ENCODE measurements at places on chromosomes 3 and 15. TPM values are rescaled to one million over a fixed set of nuclear protein-coding genes. Genes with fewer than 3 reads are reported as not detected.

BCL2A1 gene
- 1.8 TPM for polyA plus RNA-seq

A4GNT gene
- not detected for polyA plus RNA-seq

TMEM207 gene
- not detected for polyA plus RNA-seq

- DNase-seq = no peak
Observed at GRCh38 chr3:34012102-34012461, 213.7 kb downstream of the PDCD6IP start.

DNA sequence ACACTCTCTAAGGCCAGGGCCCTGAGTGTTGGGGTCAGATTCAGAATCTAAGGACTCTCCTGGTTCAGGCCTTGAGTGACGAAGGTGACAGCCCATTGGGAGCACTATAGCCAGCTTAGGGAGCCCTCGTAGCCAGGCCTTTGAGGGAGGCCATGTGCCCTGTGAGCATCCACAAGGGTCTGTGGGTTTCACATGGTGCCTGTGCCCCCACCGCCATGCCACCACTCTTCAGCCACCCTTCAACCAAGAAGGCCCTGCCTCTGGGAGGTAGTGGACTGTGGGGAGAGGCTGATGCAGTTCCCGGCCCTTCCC is 37.5 kb downstream of the TSPAN3 start:
- no peak for DNase-seq

DNA sequence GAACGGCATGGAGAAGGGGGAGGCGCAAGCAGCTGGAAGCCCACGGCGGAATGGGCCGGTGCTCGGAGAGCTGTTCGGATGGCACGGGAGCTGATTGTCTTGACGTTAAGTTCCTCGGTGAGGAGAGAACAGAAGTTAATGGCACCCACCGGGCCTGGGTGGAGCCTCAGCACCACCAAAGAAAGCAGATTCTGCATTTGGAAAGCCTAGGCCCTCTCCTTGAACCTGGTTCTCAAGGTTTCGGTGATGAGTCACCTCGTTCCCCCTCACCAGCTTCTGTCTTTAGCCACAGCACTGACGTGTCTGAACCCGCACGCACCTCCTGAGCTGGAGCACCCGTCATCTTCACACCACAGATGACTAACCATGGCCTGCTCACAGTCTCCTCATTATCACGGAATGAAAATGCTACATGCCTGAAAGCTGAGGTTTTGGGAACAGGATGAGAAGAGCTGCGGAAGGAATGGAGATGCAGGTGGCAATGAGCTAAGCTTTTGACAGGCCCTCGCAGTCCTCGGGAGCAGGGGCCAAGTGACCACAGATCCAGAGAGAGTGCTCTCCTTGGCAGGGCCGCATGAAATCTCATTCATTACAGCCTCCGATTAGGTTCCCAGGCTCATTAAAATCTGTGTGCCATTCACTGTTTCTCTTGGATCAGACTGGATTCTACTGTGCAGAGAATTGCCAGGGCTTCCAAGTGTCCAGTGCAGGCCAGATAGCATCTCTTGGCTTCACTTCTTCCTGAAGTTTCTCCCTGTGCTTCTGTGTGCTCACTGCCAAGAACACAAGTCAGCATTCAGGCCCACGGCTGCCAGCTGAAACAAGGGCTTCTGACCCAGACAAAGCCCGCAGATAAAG is 96.3 kb upstream of the DLG1 start:
- DNase-seq = peak; percentile 56

DNA sequence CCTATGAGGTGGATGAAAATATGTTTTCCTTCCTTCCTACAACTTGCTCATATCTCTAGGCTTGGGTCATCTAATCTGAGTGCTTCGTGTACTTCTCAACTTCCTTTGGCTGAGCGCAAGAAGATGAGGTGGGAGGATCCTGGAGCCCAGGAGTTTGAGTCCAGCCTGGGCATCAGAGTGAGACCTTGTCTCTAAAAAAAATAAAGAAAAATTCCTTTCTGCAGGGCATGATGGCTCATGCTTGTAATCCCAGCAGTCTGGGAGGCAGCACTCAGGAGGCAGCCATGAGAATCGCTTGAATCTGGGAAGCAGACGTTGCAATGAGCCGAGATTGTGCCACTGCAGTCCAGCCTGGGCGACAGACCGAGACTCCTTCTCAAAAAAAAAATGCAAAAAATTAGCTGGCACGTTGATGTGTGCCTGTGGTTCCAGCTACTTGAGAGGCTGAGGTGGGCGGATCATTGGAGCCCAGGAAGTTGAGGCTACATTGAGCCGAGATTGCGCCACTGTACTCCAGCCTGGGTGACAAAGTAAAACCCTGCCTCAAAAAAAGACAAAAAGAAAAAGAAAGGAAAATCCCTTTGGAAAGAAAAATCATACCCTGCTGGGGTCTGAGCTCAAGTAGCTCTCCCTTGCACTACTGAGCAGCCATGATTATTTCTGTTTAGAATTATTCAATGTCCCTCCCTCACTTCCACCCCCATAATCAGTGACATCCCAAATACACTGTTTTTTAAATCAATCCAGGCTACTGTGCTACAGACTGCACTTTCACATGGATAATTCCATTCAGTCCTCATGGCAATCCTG is 28.0 kb upstream of the RAB11A start:
- DNase-seq = no peak

- no peak for DNase-seq
Observed at GRCh38 chr15:101051291-101052030, 132.3 kb downstream of the LRRK1 start.

All from urinary bladder (tissue), 4 donors.